Right lobe of liver (tissue), 6 donors: ENCODE measurements at places on chromosomes 4 and X. TPM values are rescaled to one million over a fixed set of nuclear protein-coding genes. Genes with fewer than 3 reads are reported as not detected.

- no peak for DNase-seq
Measured at GRCh38 chr4:10808591-10808990, 124.0 kb upstream of the CLNK start.

GRCh38 chrX:106901341-106901740 is 1.8 kb downstream of the RIPPLY1 start:
- DNase-seq, result peak; percentile 59

GRCh38 chrX:139204571-139204897 is 326.0 kb upstream of the F9 start:
- DNase-seq, result no peak

GRCh38 chr4:187598196-187598595 is 397.4 kb upstream of the ZFP42 start:
- DNase-seq, result no peak

DNA sequence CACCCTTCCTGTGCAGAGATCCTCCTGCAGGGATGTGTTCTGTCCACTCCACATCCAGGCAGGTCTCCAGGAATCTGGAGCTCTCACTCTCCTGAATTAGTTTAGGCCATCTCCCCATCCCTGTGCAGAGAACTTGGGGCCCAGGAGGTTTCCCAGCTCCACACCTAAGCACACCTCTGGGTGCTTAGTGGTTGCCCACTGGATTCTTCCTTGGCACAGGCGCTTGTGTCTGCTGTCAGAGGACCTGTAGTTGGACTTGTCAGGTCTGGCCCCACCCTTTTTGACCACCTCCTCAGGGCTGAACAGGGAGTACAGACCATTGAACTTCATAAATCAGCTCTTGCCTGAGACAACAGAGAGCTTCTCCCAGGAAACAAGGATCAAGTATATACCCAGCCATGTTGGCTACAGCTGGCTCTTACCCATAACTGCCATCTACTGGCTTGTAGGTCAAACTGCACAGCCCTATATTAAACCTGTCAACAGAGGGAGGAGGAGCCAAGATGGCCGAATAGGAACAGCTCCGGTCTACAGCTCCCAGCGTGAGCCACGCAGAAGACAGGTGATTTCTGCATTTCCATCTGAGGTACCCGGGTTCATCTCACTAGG is 275.5 kb downstream of the PPARGC1A start:
- no peak for DNase-seq

DNAAF6 gene
- not detected for total RNA-seq

CYLC1 gene
- total RNA-seq, result not detected

CXCL13 gene
- 0.18 TPM for total RNA-seq

HERC6 gene
- 4.2 TPM for total RNA-seq

NAT8L gene
- total RNA-seq, result not detected

G6PD gene
- 4.8 TPM for total RNA-seq

MAGEC1 gene
- not detected for total RNA-seq
